CD4-positive, alpha-beta T cell treated with Interleukin-12 subunit alpha and Interleukin-12 subunit beta, for 1 hour (primary cell): ENCODE measurements at places on chromosomes 16 and 17.

GRCh38 chr17:60534613-60535157 lies 8.6 kb upstream of the APPBP2 start:
- DNase-seq, result no peak

- DNase-seq, result no peak
Measured at GRCh38 chr17:33798308-33798707, 456.8 kb upstream of the CCL2 start.

DNA sequence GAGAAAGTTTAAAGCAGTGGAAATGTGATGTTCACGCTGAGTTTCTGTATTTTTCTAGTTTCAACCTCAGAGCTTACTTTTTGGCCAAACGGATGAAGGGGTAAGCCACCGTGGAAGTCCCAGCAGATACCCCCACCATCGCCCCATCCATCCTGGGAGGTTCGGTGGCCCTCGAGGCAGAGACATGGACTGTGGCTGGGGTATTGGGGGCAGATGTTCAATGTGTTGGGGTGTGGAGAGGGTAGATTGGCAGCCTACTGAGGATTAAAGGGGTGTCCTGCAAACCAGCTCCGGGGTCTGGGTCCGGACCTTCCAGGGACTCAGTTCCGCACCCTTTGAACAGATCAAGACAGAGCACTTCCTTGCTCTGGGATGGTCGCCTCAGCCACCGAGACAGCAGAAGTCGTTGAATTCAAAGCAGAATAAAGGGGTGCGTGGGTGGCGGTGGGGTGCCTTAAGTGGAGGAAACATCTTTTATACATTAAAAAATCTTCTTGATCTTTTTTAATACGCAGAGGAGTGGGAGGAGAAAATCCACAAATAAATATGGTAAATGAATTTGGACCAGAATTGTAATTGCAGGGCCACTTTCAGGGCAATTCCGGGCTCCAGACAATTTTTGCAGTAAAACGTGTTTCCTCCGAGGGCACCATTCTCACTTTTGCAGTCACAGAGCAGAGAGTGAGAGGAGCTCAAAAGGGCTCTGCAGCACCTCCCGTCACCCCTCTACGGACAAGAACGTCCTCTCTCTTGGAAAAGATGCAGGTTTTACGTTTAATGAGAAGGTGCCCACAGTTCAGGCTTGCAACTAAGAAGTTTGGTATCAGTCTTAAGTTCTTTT lies 8.2 kb upstream of the CBX8 start:
- DNase-seq, result no peak

DNA sequence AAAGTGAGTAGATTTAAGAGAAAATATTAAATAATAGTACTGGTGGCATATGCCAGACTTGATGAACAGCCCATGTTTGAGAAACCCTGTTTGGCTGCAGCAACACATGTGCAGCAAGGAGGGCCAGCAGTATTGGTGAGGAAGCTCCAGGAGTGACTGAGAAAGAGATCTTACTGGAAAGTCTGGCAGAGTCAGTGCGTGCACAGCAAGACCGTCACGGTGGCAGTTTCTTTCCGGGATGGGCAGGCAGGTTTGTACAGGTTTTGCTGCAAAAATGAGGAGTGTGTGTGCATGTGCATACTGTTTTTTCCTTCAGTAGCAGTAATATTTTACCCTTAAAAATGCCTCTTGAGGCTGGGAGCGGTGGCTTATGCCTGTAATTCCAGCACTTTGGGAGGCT lies 41.4 kb downstream of the KSR1 start:
- no peak for DNase-seq

DNA sequence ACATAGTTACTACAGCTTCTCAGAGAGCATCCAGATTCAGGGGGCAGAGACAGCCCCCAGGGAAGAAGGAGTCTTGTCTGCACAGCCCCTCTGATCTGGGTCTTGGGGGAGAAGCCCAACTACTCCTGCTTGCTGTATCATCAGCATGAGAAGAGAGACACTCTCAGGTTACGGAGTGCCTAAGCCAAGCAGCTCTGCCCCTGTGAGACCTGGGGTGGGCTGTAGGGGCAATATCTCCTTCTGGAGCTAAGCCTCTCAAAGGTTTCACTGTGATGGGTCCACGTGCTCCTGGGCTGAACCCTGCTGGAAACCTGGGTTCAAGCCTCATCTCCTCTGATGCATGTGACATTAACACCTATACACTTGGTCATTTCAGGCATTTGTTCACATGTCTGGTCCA lies 123.2 kb downstream of the CPPED1 start:
- DNase-seq, result no peak

- no peak for DNase-seq
Measured at GRCh38 chr17:67218385-67218950, 26.5 kb downstream of the HELZ start.

DNA sequence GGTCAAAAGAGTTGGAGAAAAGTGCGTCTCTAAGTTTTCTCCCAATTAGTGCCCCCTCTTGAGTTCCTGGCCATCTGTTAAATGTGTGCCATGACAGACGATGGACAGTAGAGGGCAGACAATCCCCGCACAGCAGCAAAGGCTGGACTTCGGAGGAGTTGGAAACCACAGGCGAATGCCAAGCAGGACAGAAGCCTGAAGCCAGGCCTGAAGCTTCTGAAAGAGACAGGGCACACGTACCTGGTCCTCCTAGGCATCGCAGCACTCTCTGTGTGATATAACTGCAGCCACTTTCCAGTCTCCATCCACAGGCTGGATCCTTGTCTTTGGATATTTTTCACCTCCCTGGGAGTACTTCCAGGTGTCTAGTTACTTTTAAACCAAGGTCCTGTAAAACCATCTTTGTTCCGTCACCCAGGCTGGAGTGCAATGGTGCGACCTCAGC lies 14.5 kb downstream of the C17orf100 start:
- DNase-seq, result peak; percentile 59

- DNase-seq, result no peak
Measured at GRCh38 chr17:34207572-34207971, 47.5 kb upstream of the CCL2 start.

DNA sequence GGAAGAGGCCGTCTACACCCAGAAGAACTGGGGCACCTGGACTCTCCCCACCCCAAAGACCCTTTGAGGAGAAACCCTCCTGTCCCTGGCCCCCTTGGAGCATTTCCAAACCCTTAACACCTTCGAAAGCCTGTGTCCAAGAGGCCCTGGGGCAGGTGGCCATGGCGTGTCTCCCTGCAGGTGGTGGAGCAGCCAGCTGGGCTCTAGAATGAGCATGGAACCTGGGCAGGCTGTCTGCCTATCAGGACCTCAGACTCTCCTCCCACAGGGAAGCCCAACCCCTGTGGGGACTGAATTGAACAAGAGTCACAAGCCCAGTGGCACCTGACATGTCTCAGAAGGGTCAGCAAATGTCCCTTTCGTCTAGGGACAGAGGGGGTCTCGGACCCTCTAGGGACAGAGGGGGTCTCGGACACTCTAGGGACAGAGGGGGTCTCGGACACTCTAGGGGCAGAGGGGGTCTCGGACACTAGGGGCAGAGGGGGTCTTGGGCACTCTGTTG lies 8.4 kb downstream of the CBX4 start:
- no peak for DNase-seq

- no peak for DNase-seq
Measured at GRCh38 chr16:60329108-60329507, 1595.0 kb upstream of the GOT2 start.

GRCh38 chr16:62954144-62955032 lies 918.1 kb upstream of the CDH8 start:
- no peak for DNase-seq

GRCh38 chr17:82931699-82932517 lies 92.1 kb upstream of the ZNF750 start:
- no peak for DNase-seq

DNA sequence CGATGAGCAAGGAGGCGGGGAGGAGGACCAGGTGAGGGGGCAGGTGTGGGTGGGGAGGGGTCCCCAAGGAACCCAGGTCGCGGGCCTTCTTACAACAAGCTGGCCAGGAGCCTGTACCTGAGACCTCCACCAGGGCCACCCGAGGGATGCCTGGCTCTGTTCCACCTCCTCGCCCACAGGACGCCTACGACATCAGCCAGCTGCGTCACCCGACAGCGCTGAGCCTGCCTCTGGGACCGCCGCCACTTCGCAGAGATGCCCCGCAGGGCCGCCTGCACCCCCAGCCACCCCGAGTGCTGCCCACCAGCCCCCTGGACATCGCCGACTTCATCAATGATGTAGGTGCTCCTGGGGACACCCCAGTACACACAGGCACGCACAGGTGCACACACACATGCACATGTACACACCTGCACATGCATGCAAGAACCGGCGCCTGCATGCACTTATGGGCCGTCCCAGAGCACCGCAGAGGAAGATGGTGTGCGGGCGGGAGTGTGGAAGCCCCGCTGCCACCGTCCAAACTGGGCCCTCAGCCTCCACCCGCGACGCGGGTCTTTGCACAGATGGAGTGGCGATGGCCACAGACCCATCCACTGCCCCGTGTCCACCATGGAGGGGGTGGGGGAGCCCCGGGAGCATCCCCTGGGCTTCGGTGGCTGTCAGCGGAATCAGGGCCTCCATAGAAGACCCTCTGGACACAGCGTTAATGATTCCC lies 6.6 kb downstream of the SLC22A31 start:
- no peak for DNase-seq

- DNase-seq, result no peak
Measured at GRCh38 chr17:35477248-35477647, 28.7 kb upstream of the SLFN13 start.

- DNase-seq, result no peak
Measured at GRCh38 chr16:49621241-49622083, 234.4 kb downstream of the ZNF423 start.

DNA sequence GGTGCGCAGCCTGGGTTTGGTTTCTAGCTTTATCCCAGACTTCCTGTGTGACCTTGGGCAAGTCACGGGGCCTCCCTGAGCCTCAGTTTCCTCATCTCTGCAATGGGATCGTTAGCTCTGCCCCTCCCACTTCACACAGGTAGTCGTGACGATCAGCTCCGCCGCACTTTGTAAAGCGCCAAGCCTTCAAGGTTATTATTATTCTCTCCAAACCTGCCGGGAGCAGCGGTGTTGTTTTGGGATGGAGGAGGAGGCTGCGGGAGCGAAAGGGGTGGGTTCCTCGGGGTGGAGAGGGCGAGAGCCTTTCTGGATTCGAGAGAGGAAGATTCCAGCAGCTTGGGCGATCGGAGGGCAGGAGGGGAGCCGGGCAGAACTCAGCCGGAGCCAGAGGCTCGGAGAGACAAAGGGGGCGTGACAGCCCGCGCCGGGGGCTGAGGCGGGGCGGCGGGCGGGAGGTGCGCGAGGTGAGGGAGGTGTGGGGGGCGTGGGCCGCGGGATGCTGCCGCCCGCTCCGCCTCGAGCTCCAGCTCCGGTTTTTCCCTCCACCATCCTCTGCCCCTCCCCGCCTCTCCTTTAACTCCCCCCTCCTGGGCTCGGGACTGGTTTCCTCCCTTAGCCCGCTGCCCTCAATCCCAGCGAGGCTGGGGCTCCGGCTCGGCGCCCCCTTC lies at the start of gene EFNB3:
Gene EFNB3 (plus strand): TSS at position 602 of the 668 bp plus-strand sequence. CDS start 397 bp downstream, outside the sequence.
- no peak for DNase-seq

DNA sequence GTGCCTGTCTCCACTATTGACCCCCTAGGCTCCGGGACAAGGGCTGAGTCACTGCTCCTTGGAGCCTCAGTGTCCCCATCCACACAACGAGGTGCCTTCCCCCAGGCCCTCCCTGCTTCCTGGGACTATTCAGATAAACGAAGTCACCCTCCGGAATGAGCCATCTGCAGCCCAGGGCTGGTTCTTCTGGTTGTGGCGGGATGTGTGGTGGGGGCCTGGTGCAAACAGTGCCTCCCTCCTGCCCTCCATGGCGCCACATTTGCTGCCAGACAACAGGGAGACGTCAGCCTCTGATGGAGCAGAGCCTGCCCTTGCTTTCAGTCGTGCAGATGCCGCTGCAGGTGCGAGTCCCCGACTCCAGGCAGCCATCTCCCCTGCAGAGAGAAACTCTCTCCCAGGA lies 5.1 kb upstream of the KRT16 start:
- DNase-seq, result no peak

GRCh38 chr17:77045441-77046041 lies 95.2 kb upstream of the SEC14L1 start:
- no peak for DNase-seq

- no peak for DNase-seq
Measured at GRCh38 chr17:38660097-38661025, 14.4 kb downstream of the EPOP start.

- no peak for DNase-seq
Measured at GRCh38 chr17:2394775-2395201, 6.1 kb downstream of the MNT start.

DNA sequence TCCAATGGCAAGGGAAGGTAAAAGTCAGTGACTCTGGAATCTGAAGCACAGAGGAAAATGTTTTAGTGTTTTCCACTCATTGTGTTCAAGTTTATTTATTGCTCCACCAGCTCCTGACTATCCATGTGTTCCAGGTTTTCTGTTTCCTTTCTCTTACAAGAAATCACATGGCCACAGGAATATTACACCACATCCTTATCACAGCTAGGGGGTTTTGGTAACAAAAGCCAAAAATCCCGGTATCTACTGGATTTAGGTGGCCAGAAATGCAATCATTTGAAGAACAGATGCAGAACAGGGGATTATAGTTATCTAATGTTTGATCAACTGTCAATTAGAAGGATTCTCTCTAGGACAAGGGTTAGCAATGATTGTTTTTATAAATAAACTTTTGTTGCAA lies 47.9 kb downstream of the STH start:
- no peak for DNase-seq

DNA sequence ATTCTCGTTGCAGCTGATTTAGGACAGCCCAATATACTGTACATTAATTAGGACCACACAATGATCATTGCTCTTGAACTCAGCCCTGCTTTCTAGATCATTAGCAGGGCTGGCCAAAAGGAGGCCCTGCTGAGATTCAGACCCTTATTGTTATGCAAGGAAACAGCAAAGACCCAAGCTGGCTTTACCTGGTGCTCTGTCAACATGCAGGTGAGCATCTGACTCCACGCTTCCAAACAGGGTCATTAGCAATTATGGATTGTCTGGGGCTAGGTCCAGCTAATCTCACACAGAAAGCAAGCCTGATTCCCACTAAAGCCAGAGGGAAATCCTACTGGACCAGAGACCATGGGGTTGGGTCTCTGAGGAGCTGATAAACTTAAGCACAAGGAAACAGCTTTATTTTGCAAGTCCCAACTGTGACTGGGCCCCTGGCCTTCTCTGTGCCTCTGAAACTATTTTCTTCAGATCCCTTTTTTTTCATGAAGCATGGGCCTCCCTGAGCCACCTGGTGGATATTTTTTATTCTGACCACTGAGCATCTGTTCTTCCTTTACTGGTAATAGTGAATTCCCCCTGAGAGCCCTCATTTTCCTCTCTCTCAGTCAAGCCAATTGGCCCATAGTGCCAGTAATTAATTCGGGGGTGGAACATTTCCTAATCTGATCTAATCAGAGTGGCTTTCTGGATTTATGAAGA lies 236.1 kb downstream of the GRIN2A start:
- DNase-seq, result no peak

GRCh38 chr16:78437352-78437968 lies 338.0 kb downstream of the WWOX start:
- peak; percentile 39 for DNase-seq

GRCh38 chr16:58128181-58128631 lies 975 bp downstream of the CFAP20 start:
- DNase-seq, result peak; percentile 20
